ENCODE measurements at places on chromosomes 3 and 15.

DNA sequence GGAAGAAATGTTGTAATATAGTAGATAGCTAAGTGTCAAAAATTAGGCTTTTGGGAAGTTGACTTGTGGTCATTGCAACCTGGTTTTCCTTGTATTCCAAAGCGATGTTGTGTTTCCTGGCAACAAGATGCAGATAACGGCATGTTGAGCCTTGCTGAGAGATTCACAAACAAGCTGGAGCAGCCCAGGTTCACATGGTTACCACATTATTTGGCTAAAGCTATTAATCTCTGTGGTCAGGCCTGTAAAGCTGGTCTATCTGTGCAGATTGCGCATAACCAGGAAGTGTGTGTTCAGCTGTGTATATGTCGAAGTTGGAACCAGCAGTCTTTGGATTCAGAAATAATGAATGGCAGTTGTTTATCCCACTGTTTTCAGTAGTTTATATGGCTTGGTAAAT, 6.6 kb downstream of the TIPARP start:
- no peak for DNase-seq

DNA sequence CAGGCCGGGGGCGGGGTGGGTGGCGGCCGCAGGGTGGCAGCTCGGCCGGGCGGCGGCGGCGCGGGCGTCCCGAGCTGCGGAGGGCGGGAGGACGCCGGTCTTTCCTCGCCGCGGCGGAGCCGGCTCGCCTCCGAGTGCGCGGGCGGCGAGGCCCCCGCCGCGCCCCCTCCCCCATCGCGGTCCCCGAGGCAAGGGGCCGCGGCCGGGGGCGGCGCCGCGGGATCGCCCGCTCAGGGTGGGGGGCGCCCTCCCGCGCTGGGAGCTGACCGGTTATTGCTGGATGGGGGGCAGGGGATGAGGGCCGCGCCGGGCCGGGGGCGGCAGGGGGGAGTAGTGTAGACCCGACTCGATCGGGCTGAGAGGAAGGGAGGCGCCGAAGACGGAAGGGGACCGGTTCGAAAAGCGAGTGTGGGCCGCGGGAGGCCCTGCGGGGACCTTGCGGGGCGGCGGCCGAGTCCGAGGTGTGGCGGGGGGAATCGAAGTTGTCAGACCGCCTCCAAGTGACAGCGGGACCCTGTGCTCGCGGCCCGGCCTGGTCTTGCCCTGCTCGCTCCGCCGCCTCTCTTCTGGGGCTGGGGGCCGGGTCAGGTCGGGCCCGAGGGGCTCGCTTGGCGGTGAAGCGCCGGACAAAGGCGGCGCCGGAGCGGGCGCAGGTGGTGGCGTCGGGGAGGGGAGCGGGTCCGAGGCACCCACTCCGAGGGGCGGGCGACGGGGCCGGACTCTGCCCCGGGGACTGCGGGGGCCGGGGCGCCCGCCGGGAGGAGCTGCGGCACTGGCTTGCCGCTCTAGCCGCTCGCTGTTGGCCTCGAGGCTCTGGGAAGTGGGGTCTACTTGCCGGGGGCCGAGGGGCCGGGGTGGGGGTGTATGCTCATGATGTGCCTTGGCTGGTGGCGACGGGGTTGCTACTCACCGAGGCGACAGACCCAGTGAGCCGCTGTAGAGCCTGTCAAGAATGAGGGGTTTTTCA, 1.1 kb downstream of the BAHD1 start:
- peak; percentile 60 for DNase-seq

GRCh38 chr15:73352082-73352481, 16.7 kb downstream of the HCN4 start:
- DNase-seq = no peak

DNA sequence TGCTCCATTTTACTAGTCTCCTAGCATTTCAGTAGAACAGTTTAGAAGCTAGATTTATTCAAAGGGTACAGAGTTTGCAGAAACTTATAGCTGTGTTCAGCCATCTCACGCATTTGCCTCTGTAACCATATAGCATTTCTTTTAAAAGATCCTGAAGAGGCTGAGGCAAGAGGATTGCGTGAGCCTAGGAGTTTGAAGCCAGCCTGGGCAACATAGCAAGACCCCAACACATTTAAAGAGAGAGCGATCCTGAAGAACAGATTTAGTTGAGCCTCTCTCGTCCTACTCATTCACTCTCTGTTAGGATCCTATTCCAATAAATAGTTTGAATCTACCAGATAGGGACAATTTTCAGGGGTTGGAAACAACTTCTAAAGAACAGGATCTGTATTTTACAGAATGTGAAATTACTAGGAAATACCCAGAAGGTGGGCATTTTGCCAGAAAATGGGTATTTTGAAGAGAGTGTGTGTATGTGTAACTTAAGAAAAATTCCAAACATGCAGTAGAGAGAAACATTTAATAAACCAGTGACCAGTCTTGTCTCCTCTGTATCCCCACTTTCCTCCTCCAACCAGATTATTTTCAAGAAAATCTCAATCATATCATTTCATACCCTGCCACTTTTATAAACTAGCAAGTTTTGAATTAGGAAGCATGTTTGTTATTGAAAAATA, 4.5 kb downstream of the EIF3J start:
- no peak for DNase-seq

- DNase-seq = no peak
Measured at GRCh38 chr3:38169027-38169317, 3.6 kb downstream of the OXSR1 start.

DNA sequence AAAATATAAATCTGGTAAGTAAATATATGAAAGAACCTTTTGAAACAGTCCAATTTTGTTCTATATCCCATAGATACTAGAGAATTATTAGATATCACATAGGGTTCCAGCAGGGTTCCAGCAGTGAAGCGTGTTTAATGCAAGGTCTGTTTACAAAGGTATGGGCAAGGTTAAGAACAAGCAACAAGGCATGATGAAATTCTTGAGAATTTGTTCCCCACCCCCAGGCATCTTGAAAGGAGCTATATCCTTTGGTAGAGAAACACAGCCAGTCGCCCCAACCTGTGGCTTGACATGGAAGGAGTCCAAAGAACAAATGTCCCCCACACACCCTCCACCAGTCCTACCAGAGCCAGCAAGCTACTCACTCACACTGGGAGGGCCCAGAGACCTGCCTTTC, 18.6 kb upstream of the FNDC3B start:
- DNase-seq = no peak

DNA sequence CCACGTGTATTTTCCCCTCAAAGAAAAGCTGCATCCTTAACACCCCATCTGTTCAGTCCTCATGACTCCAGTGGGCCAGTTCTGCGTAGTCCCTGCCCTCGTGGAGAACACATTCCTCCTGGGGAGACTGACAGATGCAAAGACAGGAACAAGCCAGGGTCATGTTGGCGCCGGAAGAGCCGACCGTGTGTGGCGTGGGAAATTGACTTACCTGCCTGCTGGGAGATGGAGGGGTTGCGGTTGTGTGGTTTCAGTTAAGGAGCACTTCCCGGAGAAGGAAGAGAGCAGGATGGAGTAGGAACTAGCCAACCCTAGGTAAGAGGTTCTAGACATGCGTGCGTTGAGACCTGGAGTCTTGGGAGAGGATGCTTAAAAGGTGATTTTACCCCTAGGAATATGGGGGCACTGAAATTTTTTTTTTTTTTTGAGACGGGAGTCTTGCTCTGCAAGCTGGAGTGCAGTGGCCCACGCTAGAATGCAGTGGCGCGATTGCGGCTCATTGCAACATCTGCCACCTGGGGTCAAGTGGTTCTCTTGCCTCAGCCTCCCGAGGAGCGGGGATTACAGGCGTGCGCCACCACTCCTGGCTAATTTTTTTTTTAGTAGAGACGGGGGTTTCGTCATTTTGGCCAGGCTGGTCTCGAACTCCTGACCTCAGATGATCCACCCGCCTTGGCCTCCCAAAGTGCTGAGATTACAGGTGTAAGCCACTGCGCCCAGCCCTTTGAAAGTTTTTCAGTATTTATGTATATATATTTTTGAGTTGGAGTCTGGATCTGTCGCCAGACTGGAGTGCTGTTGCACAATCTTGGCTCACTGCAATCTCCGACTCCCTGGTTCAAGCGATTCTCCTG, 1.4 kb downstream of the VHL start:
- peak; percentile 42 for DNase-seq

GRCh38 chr15:29952225-29952624, 130.0 kb upstream of the TJP1 start:
- no peak for DNase-seq

DNA sequence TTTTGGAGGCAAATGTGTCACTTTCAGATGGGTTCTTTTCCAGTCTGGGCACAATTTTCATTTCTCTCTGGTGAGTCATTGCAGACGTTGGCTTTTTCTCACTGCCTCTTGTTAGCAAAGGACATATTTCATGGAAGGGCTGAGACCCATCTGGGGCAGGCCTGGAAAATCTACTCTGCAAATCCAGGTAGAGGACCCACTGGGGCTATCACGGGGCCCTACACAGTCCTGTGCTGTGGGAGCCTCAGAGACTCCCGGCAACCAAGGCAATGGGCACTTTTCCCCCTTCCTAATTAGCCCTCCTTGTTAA, 58.0 kb downstream of the HRH1 start:
- no peak for DNase-seq

DNA sequence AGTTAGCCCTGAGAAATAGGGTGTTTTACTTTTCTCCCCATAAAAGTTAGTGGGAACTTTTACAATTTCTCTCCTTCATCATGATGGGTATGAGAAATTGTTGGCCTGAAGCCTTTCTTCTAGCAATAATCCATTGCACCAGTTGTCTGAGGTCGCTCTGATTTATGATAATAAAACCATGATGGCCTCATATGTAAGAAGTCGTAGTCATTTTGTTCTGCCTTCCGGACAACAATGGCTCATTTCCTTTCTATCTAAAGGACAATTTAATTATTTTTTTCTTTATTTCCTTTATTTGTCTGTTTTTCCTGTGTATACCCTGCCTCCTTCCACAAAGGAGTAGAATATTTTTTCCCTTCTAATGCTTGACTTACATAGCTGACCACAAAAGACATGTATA, 31.6 kb upstream of the GNB4 start:
- no peak for DNase-seq

- no peak for DNase-seq
Measured at GRCh38 chr15:68653801-68654200, 75.0 kb downstream of the CORO2B start.

- no peak for DNase-seq
Measured at GRCh38 chr3:105449414-105449813, 82.7 kb downstream of the ALCAM start.

DNA sequence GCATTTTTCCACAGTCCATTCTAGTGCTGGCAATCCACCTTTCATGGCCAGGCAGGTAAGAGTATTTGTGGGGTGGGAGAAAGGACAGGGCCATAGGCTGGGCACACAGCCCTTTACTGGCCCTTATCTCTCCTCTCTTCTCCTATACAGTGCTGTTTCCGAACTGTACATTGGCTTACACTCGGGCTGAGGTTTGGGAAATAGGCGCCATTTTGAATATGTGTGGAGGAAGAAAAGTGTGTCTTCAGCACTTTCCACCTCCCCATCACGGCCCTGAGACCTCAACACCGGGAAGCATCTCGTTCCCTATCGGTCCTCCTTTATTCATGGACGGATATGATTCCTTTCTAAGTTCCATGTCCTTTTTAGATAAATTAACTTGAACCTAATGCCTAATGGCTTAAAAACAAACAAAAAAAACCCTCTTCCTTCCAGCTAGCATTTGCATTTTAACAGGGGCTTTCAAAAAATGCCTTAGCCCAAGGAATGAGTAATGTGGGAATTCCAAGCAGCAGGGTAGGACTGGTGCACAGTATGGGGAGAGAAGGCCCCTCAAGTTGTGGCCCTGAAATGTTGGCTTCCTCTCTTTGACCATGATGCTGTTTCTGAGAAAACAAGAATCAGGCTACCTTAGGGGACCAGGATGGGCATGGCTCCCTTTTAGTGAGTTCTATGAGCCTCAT, 24.5 kb downstream of the CD86 start:
- no peak for DNase-seq

- no peak for DNase-seq
Measured at GRCh38 chr15:60399931-60400330, 2.1 kb upstream of the ANXA2 start.

GRCh38 chr3:26229801-26230200, 392.8 kb upstream of the LRRC3B start:
- DNase-seq = no peak

GRCh38 chr3:171173736-171174135, 147.2 kb upstream of the SLC2A2 start:
- no peak for DNase-seq

DNA sequence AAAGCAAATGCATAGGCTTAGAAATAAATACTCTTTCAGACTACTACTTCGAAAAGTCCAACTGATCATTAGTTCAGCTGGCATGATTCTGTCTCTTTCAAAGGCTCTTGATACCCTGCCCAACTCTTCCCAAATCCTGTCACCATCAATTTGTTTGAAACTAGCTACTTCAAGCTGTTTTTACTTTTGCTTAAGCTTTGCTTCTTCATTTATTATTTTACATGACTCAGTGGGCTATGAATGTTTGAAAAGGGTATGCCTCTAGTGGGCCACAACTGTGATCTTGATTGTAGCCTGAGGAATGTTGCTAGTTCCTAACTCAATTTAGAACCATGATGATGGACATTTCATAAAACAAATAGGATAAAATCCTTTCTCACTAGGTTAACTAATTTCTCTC, 340.8 kb downstream of the NAALADL2 start:
- DNase-seq = no peak

- no peak for DNase-seq
Measured at GRCh38 chr3:12339701-12340480, 51.0 kb downstream of the PPARG start.

DNA sequence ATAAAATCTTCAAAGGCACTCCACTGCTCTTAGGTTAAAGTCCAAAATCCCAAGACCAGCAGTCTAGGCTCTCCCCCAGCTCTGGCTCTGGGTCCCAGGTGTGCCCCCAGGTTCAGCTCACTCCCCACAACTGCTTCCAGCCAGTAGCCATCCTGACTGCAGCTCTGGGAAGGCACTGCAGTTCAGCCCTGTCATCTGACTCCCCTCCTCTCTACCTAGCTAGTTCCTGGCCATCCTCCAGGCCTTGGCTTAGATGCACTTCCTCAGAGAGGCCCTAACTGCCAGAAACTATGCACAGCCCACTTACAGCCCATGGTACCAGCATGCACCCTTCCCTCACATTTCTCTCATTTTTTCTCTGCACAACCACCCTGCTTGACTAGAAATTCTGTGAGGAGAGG, 25.5 kb downstream of the TBC1D2B start:
- DNase-seq = no peak

DNA sequence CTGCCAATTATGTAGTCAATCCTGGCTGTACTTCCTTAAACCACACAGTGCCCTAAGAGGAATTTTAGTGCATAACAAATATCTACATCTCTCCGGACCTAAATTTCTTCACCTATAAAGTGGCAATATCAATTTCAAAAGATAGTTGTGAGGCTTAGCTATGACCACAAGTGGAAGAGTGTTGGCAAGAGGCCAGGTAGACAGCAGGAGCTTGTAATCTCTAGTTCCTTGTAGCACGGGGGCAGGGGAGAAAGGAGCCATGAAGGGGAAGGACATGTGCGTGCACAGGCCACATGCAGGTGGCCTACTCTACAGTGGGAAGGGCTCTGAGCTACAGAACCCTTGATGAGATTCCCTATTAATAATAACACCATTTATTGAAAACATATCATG, 269.7 kb downstream of the ABHD5 start:
- DNase-seq = no peak

DNA sequence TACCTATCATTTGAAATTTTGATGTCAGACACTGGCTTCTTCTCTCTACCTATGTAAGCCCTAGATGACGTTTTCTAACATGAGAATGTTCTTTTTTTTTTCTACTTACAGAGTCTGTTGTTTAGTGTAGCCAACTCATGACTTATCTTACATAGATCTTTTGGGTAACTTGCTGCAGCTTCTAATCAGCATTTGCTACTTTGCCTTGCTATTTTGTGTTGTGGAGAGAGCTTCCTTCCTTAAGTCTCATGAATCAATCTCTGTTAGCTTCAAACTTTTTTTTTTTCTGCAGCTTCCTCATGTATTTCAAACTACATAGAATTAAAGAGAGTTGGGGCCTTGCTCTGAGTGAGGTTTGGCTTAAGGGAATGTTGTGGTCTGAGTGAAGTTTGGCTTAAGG, 568.7 kb upstream of the BCHE start:
- no peak for DNase-seq
